Activated T-cell treated with anti-CD3 and anti-CD28 coated beads, Interleukin-2, amount 50 U/mL, for 72 hours (primary cell): ENCODE measurements at places on chromosomes 2 and 18. TPM values are rescaled to one million over a fixed set of nuclear protein-coding genes. Genes with fewer than 3 reads are reported as not detected.
A peak's percentile ranks its signal among the peaks of the same experiment; 100 is the strongest.

- H3K27me3 ChIP-seq, result no peaks in the 10 kb centered on the region
- peaks cover 52% of the 10 kb centered on the region for H3K4me1 ChIP-seq
Observed at GRCh38 chr2:197993363-197993762, 189.0 kb downstream of the PLCL1 start.

DNA sequence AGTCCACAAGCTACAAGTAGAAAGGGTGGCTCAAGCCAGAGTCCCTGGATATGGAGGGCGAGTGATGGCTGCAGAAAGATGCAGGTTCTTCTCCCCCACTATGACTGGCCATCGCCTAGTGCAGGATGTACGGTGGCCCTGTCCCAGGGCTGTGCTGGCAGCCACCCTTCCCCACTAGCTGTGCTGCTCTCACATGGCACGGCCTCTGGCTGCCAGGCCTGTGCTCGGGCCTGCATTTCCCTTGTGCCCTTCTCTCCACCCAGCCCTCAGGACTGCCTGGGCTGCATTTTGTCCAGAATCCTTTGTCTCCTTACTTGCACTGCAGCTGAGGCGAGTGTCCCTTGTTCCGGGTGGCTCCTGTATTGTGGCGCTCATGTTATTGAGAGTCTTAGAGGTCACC, 1.6 kb upstream of the RAMP1 start:
- no peak for DNase-seq
- no peak overlapping the region for H3K27ac ChIP-seq

DNA sequence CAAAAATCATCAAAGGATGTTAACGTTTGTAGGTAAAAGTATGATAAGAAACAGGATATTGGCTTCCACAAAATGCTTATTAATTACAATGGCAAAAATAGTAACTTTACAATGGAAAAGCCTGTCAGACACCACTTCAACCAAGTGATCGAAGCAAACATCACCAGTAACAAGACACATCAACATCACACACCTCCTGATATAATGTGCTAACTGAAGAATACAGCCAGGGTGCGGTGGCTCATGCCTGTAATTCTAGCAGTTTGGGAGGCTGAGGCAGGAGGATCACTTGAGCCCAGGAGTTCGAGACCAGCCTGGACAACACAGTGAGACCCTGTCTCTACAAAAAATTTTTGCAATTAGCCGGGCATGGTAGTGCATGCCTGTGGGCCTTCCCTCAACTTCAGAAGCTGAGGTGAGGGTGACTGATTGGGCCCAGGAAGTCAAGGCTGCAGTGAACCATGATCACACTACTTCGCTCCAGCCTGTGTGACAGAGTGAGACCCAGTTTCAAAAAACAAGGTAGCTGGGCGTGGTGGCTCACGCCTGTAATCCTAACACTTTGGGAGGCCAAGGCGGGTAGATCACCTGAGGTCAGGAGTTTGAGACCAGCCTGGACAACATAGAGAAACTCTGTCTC, 15.0 kb downstream of the MGAT4A start:
- no peaks in the 10 kb centered on the region for H3K27me3 ChIP-seq
- H3K27ac ChIP-seq, result peak overlapping the region; percentile 87
- peak overlapping the region; percentile 28 for H3K4me3 ChIP-seq
- no peak for DNase-seq
- peaks cover 82% of the 10 kb centered on the region for H3K4me1 ChIP-seq

- peaks cover 17% of the 10 kb centered on the region for H3K4me1 ChIP-seq
- H3K4me3 ChIP-seq, result no peak overlapping the region
- H3K27ac ChIP-seq, result no peak overlapping the region
- no peaks in the 10 kb centered on the region for H3K36me3 ChIP-seq
- no peak for DNase-seq
Observed at GRCh38 chr2:234885118-234885517, 66.7 kb upstream of the SH3BP4 start.

GRCh38 chr18:54260396-54261072, 8.8 kb upstream of the POLI start:
- no peaks in the 10 kb centered on the region for H3K36me3 ChIP-seq
- no peaks in the 10 kb centered on the region for H3K27me3 ChIP-seq

- no peak overlapping the region for H3K4me3 ChIP-seq
- H3K36me3 ChIP-seq, result no peaks in the 10 kb centered on the region
- H3K4me1 ChIP-seq, result peaks cover 11% of the 10 kb centered on the region
- H3K27ac ChIP-seq, result no peak overlapping the region
- DNase-seq, result no peak
Observed at GRCh38 chr2:109222825-109223471, 93.9 kb downstream of the SH3RF3 start.

DNA sequence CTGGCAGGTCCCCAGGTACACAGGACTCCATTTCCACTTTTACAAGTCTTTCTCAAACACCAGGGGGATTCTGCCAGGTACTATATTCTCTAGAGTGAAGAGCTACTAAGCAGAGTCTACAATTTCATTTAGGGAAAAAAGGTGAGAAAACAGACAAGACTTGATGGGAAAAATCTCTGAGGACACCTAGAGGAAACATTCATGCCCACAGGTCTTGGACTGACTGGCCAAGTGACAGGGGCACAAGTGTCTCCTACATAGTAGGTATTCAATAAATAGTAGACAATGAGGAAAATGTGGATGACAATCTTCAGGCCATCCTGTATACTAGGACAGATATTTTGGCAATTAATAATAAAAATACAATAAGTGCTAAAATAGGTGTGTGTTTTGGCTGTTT, 228.6 kb downstream of the CLIP4 start:
- no peaks in the 10 kb centered on the region for H3K4me1 ChIP-seq
- H3K27ac ChIP-seq, result no peak overlapping the region
- no peak overlapping the region for H3K4me3 ChIP-seq
- H3K36me3 ChIP-seq, result no peaks in the 10 kb centered on the region
- peaks cover 35% of the 10 kb centered on the region for H3K27me3 ChIP-seq

DNA sequence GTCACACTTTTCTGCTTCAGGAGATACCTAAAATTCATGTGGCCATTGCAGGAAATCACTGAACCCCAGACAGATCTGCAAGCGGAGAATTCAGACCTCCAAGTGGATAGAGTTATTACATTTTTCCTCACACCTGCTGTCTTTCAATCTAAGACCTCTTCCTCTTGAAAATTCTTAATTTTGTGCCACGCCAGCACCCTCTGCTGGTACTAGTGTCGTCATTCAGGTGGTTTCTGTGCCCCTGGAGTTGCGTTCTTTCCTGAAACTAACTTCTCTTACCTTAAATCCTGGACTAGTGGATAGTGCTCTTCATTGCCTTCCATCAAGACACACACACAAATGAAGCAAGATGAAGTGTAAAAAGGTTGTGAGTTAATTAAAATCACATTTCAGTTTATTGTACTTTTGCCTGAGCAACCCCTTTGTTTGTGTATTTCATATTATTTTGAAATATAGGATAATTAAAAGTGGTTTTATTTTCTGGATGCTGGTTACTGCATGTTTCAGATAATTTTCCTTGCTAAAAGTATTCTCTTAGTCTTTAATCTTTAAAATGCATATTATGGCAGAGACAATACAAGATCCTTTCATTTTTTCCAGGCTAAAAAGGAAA, 1.6 kb upstream of the DNER start:
- no peaks in the 10 kb centered on the region for H3K4me1 ChIP-seq
- H3K27me3 ChIP-seq, result peaks cover 51% of the 10 kb centered on the region
- peak overlapping the region; percentile 28 for H3K4me3 ChIP-seq
- no peaks in the 10 kb centered on the region for H3K36me3 ChIP-seq
- DNase-seq, result peak; percentile 34

DNA sequence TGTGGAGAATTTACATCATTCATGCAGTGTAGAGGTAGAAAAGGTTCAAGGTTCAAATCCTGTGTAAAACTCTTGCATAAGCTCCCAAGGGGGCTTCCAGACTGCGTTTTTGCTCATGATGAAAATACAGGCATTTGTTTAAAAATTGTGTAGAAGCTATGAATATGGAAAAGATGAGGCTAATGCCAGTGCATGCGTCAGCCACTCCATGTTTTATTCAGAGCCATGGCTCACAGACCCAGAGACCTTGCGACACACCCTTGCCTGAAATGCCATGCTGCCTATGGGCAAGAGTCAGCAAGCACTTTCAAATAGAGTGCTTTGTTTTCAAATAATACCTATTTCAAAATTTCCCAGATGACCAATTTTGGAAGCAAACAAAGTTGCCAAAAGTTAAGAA, 262.3 kb downstream of the TRIB2 start:
- no peak overlapping the region for H3K27ac ChIP-seq
- H3K4me1 ChIP-seq, result no peaks in the 10 kb centered on the region
- H3K27me3 ChIP-seq, result peaks cover 10% of the 10 kb centered on the region
- H3K36me3 ChIP-seq, result no peaks in the 10 kb centered on the region

DNA sequence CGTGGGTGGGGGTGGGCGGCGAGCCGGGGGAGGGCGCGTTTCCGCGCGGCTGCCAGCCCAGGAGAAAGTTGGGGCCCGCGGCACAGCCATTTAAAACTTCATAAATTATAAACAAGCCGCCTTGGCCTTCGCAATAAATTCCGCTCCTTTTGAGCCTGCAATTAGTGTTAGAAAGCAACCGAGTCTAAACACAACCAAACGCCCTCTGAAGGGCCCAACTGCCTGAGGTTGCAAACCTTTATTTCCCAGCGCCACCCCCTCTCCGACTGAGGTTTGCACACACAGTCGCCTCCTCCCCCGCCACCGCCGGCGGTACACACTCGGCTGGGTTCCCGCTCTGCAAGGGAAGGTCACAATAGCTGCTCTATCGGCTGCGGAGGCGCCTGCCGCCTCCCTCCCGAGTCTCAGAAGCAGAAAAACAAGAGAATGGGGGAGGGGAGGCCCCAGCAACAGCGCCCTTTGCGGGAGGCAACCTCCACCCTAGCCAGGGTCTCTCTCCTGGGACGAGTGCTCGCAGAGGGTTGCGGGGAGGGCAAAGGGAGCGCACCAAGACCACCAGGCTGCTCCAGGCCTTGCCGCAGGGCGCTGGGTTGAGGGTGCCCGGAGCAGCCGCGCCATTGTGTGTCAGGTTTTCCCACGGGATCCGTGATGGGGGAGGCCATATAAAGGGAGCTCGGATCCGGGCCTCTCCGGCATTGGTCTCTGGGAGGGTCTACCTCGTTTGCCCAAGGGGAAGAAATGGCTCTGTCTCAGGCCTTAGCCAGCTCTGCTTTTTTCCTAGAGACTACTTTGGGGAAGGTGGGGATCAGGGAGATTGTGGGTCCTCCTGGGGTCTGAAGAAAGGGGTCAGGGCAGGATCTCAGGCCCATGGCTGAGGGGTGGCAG, 13.4 kb upstream of the HOXD1 start:
- no peak overlapping the region for H3K27ac ChIP-seq
- peaks cover 88% of the 10 kb centered on the region for H3K27me3 ChIP-seq

DNA sequence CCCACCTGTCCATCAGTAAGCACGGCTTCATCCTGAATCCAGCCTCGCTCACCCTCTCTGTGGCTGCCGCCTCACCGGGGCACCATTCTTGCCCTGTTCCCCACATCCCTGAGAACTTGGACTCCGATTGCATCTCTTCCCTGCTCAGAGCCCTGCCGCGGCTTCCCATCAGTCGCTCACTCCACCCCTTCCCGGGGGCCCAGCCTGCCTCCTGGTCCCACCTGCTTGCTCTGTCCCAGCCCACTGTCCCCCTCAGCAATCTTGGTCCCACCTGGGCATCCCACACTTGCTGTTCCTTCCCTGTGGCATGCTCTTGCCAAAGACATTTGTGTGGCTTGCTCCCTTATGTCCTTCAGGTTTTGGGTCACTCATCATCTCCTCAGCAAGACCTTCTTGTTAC, 56.3 kb downstream of the GREB1 start:
- DNase-seq, result no peak
- H3K36me3 ChIP-seq, result no peaks in the 10 kb centered on the region
- peaks cover 13% of the 10 kb centered on the region for H3K27me3 ChIP-seq
- H3K4me3 ChIP-seq, result no peak overlapping the region
- no peaks in the 10 kb centered on the region for H3K4me1 ChIP-seq
- H3K27ac ChIP-seq, result no peak overlapping the region

DNA sequence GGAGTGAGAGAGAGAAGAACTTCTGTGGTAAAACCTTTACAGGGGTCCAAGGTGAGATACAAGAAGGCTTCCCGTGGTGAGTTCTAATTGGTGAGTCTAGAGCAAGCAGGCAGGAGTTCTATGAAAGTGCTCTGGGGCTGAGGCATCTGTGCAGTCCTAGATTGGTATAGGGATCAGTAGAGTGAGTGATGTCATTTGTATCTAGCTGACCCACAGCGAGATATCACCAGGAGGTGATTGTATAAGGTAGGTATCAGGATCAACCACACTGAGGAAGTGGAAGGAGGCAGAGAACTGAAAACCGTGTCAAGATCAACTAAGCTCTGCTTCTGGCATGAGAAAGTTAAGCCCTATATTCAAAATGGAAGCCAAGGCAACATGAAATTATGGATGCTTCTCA, 1648.9 kb upstream of the TMEFF2 start:
- no peak overlapping the region for H3K27ac ChIP-seq
- H3K27me3 ChIP-seq, result no peaks in the 10 kb centered on the region
- H3K4me3 ChIP-seq, result no peak overlapping the region
- H3K4me1 ChIP-seq, result no peaks in the 10 kb centered on the region

GCG gene
- not detected for total RNA-seq

ANKRD30B gene
- not detected for total RNA-seq

RNF149 gene
- 30.9 TPM for total RNA-seq

VIL1 gene
- not detected for total RNA-seq

RNF152 gene
- total RNA-seq, result 0.39 TPM

IL1RN gene
- total RNA-seq, result 44.3 TPM
